ENCODE measurements at places on chromosomes 7 and 10.

DNA sequence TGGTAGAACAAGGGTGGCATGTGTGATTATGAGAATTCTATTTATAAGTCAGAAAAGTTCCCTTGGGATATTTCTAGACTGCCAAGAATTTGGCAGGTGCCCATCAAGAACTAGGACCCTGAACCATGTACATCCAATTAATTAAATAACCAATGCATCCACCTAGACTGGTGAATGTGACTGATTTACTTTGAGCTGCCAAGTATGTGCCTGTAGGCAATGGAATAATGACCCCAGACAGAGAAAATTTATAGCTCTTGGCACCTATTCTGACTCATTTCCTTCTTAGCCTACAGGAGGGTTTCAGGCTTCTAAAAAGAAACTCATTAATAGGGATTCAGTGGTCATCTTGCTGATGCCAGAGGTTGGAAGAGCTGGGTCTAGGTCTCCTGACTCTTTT, 54.9 kb downstream of the KCNH2 start:
- DNase-seq, result no peak

DNA sequence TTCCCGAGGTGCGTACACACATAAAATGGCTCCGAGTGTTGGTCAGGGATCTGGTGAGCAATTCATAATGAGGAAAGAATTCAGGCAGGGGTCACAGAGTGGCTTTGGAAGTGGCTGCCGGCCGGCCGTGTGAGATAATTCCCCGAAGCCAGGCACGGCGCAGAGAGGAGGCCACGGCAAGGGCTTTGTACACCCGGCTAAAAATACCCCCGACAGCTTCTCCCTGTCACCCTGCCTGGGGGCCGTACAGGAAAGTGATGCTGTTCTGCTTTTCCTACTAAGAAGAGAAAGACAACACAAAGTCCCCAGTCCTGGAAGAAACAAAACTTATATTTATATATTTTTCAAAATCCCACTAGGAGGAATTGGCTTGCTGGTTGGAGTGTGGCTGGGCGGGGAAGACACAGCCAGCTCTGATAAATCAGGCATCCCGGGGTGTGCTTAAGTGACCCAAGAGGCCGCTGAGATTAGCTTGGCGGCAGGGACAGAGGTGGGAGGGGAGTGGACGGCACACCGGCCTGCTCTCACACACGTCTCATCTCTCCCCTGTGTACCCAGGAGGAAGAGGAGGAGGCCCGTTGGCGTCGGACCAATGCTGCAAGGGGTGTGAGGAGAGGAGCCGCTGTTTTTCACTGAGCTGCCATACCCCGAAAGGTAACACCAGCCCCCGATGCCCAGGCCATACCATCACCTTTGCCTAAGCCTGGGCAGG, 70.5 kb downstream of the ZMIZ1 start:
- DNase-seq, result no peak

DNA sequence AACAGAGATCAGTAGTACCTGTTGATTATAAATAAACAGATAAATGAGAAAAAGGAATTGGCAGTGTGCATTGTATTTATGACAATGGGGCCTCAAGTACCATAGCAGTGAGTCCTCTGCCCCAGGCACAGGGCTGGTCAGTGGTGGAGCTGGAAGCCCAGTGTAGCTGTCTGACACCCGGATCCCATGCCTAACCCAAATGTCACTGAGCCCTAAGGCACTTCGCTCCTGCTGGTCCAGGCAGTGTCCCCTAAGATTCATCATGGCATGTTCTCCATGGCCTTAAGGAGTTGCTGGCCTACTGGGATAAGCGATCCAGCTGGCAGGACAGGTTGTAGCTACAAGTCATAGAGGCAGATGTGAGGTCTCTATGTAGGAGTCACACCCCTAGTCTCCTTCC, 3.3 kb upstream of the ZNF736 start:
- DNase-seq, result no peak

DNA sequence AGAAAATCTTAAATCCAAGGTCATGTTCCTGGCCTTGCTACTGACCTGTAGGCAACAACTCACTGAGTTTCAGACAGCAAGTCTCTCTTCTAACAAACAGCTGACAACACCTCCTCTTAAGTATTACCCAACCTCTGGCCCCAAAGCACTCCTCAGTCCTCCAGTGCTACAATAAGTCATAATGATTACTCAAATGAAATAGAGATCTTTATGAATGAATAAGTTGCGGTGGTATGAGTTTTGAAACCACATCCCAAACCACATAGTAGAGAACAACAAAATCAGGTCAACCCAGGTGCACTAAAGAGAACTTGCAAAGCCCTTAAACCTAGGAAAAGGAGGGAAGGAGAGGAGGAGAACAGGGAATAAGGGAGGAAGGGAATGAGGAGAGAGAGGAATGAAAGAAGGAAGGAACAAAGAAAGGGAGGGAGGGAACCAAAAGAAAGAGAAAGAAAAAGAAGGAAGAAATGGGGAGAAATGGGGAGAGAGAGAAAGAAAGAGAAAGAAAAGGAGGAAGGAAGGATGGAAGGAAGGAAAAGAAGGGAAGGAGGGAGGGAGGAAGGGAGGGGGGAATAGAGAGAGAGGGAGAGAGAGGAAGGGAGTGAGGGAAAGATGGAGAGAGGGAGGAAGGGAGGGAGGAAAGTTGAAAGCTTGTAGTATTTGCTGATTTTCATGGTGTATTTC, 142.8 kb upstream of the CALCR start:
- no peak for DNase-seq

GRCh38 chr10:89399956-89400355, 7.5 kb downstream of the IFIT1 start:
- no peak for DNase-seq

DNA sequence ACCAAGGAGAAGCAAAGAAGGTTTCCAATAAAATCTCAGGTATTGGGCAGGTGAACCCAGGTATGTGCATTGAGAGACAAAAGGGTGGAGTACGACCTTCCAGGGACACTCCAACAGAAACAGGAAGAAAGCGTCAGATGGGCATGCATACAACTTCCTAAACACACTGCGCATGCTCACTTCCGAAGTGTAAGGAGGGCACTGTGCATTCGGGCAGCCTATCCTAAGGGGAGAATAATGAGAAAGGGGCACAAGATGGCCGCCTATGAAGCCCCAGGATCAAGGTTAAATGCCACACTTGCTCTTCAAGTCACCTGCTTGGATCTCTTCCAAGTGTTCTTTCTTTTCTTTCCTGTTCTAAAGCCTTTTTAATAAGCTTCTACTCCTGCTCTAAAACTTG, 39.4 kb upstream of the PRSS1 start:
- no peak for DNase-seq

GRCh38 chr7:107971613-107972012, 31.3 kb downstream of the LAMB1 start:
- no peak for DNase-seq

GRCh38 chr7:12130609-12131008, 80.5 kb upstream of the TMEM106B start:
- no peak for DNase-seq

DNA sequence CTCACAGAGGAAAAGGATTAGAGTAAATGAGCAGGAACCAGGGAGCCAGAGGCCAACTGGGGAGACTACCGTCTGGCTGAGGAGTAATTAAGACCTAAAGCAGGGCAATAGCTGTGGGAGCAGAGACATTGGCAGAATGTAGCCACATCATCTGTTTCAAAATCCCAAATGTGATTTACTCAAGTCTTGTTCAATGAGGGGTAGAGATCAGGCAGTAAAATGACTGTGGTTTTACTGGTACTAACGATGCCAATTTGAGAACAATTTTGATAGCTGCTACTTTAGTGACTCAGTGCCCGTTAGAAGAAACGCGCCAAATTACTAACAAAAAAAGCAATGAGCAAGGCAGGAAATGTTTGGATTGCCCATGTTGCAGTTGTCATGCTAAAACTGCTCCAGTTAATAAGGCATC, 12.7 kb upstream of the MIOS start:
- DNase-seq, result peak; percentile 42
